ENCODE measurements at places on chromosomes 16 and 17.

GRCh38 chr17:50920041-50920410 lies 53.9 kb upstream of the TOB1 start:
- no peak for DNase-seq

DNA sequence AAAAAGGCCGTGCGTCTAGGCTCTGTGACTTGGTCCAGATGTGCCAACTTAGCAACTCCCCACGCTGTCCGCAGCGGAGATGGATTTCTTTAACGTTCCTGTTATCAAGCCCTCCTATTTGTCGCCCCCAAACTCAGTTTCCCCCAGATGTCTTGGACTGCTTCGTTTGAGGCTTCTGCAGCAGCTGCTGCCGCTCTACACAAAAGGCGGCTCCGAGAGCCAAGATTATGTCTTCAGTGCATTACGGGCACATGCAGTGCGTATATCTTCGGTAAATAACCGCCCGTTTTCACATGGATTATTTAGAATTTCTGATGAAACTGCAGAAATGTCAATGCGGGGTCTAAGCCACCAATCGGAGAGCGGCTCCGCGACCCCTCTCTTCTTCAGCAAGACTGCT lies 240.6 kb upstream of the ZFHX3 start:
- DNase-seq: no peak

GRCh38 chr16:6897876-6898485 lies 434.7 kb upstream of the RBFOX1 start:
- no peak for DNase-seq

DNA sequence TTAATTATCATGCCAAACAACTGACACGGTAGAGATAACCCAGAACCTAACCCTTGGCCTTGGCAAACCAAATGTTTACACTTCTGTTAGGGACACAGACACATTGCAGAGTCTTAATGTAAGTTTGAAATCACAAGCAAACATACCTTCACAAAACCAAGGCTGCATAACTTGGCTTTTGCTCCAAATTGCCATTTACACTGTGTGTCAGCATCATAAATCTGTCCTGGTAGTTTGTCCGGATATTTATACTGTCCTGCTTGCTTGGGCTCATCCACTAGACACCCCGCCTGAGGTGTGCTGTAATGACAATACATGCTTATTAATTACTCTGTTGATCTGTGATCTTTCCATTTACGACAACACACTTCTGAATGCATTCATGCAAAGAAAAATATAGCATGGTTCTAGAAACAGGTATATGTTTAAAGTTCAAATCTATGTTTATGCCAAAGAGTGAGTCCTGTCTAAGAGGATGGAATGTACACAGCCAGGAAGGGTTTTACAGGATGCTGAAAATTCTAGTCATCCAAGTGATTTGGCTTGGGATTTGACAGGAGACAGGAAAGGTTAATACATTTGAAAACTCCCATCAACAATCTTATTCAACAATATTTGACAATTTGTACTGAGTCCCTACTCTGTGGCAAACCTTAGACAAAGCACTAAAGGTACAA lies 81.1 kb downstream of the ADAMTS18 start:
- no peak for DNase-seq

DNA sequence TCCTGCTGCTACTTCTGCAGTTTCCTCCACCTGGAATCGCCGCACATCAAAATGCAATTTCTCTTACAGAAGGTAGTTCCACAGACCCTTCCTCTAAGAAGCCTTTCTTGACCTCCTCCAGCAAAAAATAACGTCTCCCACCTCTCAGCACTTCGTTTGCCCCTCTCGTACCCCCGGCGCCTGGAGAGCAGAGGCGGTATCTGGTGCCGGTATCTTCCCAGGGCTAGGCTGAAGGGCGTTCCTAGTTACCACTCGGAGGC lies 482 bp downstream of the DCTPP1 start:
- DNase-seq: no peak

GRCh38 chr16:18018376-18018775 lies 318.2 kb downstream of the NPIPA8 start:
- no peak for DNase-seq

DNA sequence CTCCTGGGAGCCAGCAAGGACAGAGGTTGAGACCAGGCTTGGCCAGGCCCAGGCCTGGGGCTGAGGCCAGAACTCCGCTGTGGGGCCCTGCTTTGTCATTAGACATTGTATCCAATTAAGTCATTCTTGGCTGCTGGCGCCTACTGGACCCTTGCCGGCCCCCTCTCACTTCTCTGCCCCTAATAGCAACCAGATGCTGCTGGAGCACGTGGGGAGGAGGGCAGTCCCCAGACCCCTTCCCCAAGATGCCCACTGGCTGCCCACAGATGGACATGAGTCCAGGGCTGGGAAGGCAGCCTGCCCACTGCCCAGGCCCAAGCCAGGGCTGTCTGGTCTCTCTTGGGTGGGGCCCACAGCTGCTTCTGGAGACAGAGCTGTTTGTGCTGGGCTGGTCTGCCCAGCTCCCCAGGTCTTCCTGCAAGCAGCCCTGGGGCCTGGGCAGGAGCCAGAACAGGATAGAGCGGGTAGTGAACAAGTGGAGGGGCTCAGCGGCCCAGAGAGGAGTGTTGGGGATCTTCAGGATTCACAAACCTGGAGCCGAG lies 7.8 kb downstream of the PLXDC1 start:
- DNase-seq: no peak

- DNase-seq: no peak
Observed at GRCh38 chr16:8108991-8109509, 481.3 kb downstream of the TMEM114 start.

DNA sequence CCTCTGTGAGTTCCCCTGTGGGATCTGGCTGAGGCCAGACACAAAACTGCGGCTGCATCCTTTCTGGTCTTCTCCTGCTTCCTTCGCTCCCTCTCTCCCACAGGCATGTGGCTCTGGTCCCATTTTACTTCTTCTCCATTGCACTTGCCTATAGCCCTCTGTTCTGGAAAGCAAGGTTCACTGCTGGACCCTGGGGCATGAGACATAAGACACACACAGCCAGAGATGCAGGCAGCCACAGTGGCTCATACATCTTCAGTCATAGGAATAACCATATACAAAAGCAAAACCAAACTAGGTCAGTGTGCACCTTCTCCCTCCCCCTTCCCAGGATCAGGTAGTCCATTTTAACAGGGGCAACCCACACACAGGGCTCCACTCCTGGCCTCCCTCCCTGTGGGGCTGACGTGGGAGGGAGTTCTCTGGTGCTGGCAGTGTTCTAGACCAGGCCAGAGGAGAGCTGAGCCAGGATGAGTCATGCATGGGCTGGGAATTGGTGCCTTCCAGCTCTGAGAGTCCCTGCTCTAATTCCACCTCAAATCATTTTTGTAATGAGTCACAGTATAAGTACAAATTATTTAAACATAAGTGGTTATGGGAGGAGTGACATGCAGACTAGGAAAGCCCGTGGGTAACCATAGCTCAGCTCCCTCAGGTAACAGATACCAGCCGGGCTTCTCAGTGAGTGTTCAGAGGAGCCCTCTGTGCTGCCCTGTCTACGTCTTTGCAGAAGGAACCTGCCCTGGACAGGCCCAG lies 58.0 kb downstream of the ASIC2 start:
- peak; percentile 9 for DNase-seq

DNA sequence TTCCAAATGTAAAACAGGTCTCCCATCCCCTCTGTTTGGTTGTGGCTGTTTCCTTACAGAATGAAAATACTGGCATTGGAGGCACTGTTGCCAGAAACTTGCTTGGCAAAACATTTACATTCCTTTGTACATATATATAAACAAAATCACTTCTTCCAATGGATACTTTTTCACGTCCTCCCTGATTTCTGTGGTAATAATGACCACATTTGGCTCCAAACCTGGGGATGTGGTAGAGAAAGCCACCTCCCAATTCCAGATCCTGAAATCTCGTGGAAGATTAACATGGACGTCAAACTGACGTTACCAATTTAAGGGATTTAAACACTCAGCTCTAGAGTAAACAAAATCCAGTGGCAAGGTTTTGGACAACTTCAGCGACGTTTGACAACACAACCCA lies 370.8 kb upstream of the ZFHX3 start:
- no peak for DNase-seq

DNA sequence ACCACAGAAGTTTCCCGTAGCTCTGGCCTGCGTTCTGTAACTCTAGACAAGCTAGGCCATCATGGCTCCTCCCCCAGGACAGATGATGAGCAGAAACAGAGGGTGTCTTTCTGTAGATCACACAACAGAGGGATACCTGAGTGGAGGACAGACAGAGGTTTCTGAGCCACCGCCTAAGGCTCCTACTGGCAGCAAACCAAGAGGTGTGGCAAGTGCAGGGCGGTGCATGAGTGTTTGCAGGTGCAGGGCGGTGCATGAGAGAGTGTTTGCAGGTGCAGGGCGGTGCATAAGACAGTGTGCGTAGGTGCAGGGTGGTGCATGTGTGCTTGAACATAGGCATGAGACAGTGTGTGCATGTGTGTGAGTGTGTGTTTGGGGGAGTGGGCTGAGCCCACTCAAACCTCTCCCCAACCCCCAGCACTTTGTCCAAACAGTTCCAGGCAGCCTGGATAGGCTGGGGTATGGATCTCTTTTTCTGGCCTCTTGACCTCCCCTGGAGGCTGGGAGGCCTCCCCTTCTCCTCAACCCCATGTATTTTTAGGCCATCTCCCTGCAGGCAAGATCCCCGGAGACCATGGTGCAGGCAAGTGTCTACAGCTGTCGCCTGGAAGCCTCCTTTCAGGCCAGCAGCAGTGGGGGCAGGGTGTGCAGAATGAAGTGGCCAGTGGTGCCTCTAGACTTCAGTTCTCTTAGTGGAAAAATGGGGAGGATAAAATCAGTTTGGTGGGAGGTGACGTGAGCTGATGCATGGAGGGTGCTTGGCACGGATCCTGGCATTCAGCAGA lies 53.4 kb upstream of the CBX4 start:
- no peak for DNase-seq

- DNase-seq: no peak
Observed at GRCh38 chr16:85261657-85262557, 149.6 kb upstream of the CIBAR2 start.

- no peak for DNase-seq
Observed at GRCh38 chr16:89485701-89486246, 4.6 kb downstream of the ANKRD11 start.

GRCh38 chr16:17278988-17279387 lies 191.8 kb downstream of the XYLT1 start:
- DNase-seq: no peak

GRCh38 chr17:79095345-79096055 lies 20.9 kb downstream of the ENGASE start:
- no peak for DNase-seq

DNA sequence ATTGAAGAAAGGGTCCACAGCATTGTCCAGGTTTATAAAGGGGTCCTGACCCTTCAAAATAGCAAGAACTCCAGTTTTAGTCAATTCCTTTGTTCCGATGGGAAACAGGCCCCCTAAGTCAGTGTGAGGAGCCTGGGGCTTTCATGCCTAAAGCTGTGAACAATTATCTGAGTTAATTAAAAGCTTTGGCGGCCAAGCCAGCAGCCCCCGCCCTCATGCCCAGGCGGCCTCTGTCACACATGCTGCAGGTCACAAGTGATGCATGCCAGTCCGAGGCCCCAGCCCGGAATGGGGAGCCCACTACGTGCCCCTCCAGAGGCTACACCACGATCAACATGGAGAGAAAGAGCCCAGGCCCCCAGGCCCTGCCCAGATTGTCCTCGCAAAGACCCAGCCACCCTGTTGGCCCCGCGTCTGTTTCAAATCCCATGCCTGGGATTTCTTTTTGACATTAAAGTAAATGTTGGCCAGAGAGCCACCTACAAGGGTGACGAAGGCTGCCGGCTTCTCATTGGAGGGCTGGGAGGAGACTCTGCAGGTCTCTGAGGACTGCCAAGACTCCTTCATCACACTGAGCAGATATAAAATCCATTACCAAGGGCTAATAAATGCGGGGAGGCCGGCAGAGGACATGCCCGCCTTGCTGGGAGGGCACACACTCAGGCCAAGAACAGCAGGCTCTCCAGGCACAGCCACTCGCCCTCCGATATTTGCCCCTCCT lies 14.5 kb upstream of the PITPNM3 start:
- no peak for DNase-seq

DNA sequence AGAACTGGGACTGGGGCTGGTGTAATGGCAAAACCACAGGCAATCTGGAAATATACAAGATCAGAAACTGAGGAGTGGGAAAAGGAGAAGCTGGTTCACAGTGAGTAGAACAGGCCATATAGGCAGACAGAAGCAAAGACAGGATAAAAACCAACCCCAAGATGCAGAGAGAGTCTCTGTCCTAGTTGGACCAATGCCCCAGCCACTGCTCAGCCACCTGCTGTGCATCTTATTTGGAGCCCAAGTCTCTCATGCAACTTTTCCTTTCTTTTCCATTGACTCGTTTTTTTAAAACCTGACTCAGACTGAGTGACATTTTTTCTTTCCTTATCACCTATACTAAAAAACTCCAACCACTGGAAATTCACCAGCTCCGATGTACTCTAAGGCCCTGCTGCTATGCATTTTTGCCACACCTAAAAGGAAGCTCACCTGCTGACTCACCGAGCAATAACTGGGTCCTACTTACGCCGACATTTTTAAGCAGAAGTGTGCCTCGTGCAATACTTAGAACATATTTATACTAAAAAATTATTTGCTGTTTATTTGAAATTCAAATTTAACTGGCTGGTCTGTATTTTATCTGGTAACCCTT lies 100.8 kb upstream of the XYLT1 start:
- DNase-seq: no peak

GRCh38 chr16:29025735-29026134 lies 40.9 kb downstream of the LAT start:
- no peak for DNase-seq

All from HS-27A (cell line).